Activated naive CD4-positive, alpha-beta T cell treated with anti-CD3 and anti-CD28 coated beads, Interleukin-2, amount 50 U/mL, for 16 hours (primary cell): ENCODE measurements at places on chromosomes 13 and 19.

DNA sequence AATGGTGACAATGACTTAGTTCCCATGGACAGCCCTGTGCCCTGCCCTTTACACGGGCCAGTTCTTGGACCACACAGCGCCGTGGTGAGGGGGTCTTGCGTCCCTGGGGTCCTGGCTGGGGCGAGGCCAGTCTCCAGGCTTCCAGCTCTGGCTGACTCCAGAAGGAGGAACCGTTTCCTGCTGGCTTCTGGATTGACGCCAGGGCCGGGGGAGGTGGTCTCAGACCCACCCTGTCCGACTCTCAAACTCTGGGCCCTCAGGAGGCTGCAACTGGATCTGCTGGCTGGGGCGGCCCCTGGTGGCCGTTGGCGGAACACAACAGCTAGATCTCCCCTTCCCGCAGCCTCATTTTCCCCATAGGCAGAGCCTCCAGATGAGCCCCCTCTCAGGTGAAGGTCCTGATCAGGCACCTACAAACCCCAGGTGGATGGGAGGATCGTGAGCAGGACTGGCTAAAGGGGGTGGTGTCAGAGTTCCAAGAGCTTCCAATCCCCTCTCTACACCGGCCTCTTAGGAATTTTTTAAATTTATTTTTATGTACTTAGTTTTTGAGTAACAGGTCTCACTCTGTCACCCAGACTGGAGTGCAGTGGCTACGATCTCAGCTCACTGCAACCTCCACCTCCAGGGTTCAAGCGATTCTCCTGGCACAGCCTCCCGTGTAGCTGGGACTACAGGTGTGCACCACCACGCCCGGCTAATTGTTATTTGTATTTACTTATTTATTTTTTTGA, 8.0 kb downstream of the CCDC194 start:
- DNase-seq = peak; percentile 70

DNA sequence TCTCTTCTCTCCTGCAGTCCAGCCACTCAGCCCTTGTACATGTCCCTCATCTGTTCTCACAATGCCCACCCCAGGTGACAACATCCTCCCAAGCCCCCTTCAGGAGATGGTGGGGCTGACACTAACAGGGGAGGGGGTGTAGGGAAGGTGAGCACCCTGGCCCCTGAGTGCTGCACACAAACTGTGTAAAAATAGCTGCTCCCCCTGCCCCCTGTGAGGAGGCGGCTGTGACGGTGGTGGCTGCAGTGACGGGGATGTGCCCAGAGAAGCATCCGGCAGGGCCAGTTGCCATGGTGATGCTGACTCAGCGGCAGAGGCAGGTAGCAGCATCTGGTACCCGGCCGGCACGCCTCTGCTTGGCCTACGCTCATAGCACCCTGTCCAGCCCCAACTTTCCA, 13.0 kb upstream of the JUND start:
- DNase-seq = peak; percentile 88

- DNase-seq = no peak
Observed at GRCh38 chr13:76921516-76921915, 26.8 kb upstream of the ACOD1 start.

GRCh38 chr13:51958217-51958547, 53.1 kb downstream of the ATP7B start:
- no peak for DNase-seq

DNA sequence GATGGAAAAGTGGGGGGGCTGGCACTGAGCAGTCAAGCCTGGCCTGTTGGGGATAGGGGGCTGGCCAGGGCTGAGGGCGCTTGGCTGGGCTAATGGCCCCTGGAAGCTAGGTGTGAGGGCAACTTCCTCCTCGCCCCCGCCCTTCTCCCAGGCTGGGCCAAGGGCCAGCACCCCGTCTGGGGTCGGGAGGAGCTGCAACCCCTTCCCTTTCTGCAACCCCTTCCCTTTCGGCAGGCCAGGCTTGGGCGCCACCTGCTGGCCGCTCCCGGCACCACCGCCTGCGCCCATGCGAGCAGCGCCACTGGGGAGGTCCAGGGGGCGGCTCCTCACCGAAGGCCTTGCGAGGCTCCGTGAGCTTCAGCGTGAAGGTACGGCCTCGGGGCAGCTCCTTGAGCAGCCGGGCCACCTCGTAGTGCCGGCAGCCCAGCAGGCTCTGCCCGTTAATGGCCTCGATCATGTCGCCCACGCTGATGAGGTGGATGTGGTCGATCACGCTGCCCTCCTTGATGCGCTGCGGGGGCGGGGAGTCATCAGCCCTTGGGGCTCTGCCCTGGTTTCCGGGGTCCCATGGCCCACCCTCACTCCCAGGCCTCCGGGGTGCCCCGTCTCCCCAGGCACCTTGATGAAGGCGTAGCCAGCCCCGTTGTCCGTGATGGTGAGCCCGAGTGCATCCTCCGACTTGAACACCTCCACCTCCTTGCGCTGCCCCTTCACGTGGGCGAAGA, 5.0 kb upstream of the PTGER1 start:
- peak; percentile 73 for DNase-seq
